ENCODE measurements at places on chromosomes 3 and 15.
A peak's percentile ranks its signal among the peaks of the same experiment; 100 is the strongest.

DNA sequence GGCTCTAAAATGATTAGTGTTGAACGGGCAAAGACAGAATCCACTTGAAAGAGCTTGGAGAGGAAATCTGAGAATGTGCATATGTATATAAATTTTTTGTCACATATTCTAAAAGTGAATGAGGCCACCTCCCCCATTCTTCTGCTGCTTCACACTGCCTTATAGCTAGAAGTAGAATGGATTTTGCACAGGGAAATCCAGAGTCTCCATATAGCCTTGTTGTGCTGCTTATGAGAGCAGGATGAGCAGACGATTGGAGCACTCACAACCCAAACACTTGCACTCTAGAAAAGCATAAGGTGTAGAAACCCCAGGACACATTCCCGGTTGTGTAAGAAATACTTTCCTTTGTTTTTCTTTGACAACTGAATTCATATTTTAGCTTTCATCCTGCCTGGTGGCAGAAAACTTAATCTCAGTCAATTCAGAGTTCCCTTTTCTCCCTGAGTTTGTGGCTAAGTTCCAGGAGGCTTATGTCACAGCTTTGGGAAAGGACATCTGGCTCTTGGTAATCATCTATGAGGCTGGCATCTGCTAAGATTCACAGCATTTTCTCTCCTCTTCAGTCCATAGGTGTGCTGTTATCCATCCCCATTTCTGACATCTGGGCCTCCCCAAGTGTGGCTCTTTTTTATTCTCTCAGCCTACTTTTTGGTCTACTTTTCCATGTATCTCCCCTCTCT lies 188.4 kb upstream of the PFN2 start:
- DNase-seq: no peak

DNA sequence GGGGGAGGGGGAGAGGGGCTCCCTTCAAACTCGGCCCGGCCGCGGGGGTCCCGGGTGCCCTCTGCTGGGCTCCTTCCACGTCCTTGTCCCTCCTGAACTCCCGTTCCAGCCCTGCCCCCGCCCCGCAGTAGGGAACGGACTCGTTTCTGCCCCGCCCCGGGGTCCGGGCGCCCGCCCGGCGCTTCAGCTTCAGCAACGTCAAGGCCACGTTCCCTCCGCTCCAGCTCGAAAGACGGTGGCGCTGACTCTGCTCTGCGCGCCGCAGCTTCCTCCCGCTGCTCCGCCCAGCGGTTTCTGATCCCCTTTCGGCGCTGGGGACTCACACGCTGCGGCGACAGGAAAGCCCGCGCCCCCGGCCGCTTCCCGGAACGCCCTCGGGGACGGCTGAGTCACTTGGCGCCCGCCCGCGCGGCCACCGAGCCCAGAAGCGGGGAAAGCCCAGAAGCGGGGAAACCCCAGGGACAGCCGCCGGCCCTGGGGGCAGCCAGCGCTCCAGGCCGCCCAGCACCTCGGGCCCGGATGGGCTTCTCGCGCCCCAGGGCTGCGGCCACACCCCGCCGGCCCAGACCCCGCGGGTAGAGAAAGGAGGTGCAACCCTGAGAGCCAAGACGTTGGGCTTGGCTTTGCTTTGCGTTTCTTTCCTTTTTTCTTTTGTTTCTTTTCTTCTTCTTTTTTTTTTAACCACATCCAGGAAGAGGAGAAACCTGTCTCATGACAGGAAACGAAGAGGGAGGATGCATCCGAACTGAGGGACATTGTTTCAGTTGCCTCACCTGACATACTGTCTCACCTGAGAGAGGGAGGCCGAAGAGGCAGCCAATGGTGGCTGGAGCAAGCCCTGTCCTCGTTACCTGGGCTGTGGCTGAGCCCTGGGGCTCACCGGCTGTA lies 28.9 kb downstream of the ARHGAP31 start:
- peak; percentile 86 for DNase-seq

- no peak for DNase-seq
Measured at GRCh38 chr3:148625991-148626390, 71.7 kb upstream of the AGTR1 start.

DNA sequence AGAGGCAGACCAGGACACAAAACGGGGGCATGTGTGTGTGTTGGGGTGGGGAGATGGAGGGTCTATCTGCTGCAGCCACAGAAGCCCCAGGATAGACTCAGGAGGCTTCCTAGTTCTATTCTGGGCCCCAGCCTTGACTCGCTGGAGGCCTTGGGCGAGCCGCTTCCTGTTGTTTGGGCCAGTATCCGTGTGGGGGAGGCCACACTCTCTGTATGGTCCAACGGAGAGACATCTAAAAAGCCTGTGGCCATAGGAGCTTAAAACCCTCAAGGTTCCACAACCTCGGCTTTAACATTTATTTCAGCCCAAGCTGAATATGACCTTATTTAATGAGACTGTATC lies 32.8 kb downstream of the POC1A start:
- no peak for DNase-seq

DNA sequence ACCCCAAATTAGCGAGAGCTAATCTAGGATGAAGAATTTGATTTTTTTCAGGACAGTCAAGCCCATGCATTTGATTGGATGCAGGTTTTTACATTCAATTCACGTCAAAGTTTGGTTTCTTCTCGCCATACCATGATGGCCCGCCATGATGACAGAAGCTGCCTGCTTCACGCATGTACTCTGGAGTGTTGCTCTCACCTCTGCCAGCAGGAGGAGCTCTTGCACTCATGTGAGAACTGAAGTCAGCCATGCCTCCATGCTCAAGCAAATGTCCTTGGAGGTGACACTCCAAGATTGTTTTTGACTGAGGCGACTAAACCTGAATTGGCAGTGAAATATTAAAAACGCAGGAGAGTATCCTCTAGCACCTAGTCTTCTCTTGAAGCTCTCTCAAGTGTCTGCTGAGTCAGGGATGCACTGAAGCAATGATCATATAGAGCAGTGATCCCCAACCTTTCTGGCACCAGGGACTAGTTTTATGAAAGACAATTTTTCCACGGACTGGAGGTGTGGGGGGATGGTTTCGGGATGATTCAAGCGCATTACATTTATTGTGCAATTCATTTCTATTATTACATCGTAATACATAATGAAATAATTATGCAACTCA lies 120.9 kb downstream of the SAMMSON start:
- peak; percentile 48 for DNase-seq

- DNase-seq: no peak
Measured at GRCh38 chr15:98272625-98273024, 312.1 kb downstream of the ARRDC4 start.

- no peak for DNase-seq
Measured at GRCh38 chr15:66959875-66960274, 105.5 kb upstream of the SMAD3 start.

DNA sequence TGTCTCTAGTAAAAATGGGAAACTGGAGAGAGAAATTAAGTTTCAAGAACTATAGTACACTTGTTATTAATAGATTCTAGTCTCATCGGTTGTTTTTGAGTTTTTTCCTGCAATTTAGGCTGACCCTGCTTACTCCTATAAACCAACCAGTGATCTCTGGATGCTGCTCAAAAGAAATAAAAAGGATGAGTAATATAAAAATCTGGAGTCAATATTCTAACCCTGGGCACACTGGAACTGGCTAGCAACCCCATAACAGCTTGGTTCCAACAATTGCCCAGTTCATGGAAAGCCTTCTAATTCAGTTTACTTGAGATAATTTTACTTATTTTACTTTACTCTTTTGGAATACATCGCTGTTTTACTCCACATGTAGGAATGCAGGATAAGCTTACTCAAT lies 211.6 kb downstream of the GBE1 start:
- DNase-seq: no peak

GRCh38 chr3:166274351-166275023 lies 437.3 kb upstream of the BCHE start:
- no peak for DNase-seq

DNA sequence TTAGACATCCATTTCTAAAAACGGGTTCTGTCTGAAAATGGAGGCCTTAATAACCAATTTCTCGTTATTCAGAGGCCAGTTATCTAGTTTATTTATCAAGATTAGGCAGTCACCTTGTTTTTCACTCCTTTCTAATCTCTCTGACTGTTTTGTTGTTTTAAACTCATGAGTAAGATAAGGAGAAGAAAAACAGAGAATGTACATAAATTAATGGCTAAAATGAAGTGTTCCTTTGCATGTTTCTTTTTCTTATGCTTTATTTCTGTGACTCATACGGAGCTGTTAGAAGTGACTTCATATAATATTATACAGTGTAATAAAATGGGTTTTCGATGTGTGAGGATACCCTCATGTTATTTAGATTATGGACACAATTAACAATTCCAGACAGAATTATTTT lies 22.0 kb downstream of the NEO1 start:
- no peak for DNase-seq

GRCh38 chr3:159922861-159923312 lies 65.7 kb upstream of the IL12A start:
- DNase-seq: no peak

GRCh38 chr15:74610302-74610951 lies 5.2 kb upstream of the CLK3 start:
- no peak for DNase-seq

GRCh38 chr15:60634815-60635214 lies 155.9 kb upstream of the ICE2 start:
- DNase-seq: peak; percentile 7

GRCh38 chr3:187031934-187032333 lies 101.6 kb downstream of the ST6GAL1 start:
- DNase-seq: no peak

DNA sequence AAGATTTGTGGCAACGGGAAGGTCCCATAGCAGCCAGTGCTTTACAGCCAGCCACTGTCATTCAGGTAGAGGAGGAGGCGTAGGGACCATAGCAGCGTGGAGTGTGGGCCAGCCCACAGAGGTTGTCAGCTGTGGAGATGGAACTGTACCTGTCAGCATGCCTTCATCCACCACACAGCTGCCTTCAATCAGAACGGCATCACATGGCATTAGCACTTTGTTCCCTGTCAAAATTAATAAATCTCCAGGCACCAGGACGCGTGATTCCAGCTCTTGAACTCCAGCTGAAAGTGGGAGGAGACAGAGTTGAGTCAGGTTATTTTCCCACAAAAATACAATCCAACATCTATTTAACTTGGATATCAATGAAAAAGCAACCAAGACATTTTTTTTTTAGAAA lies 84.0 kb downstream of the ATP13A4 start:
- no peak for DNase-seq

DNA sequence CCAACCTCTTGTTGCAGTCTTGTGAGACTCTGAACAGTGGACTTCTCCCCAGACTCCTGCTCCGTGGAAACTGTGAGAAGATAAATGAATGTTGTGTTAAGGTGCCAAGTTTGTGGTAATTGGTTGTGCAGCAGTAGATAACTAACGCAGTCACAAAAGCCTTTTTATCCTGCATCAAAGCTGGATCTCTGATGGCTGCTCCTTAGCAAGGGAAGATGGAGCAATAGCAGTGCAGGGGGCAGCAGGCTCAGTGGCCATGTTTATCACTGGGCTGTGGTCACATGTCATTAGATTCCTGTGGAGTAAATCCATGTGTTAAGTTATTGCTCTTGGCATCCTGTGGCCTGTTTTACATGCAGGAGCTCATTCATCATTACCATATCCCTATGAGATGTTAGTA lies 13.5 kb downstream of the CMTM7 start:
- no peak for DNase-seq

GRCh38 chr15:22780267-22780666 lies 6.2 kb upstream of the NIPA1 start:
- peak; percentile 61 for DNase-seq

GRCh38 chr3:154228561-154229216 lies 95.6 kb downstream of the DHX36 start:
- DNase-seq: no peak

DNA sequence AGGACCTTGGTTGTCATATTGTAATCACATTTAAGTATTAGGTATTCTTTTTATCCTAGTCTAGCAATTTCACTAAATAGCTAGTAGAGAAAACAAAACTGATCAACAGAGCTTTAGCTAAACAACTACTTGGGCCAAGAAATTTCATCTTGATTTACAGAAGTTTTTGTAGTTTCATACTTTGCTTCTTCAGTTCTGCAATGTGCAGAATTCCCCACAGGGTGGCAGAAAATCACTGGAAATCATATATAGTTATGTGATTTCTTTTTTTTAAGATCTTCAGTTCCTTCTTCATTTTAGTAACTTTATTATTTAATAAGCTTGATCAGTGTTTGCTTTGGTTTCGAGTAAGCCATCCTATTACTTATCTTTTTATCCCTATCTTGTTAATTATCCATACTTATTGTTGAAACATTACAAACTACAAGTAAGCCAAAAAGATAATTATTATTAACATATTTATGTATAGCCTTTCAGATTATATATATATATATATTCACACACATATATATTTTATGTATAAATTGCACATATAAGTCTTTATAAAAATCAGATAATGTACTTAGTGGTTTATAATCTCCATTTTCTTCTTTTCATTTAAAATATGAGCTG lies 2.2 kb upstream of the BNIP2 start:
- DNase-seq: peak; percentile 38

DNA sequence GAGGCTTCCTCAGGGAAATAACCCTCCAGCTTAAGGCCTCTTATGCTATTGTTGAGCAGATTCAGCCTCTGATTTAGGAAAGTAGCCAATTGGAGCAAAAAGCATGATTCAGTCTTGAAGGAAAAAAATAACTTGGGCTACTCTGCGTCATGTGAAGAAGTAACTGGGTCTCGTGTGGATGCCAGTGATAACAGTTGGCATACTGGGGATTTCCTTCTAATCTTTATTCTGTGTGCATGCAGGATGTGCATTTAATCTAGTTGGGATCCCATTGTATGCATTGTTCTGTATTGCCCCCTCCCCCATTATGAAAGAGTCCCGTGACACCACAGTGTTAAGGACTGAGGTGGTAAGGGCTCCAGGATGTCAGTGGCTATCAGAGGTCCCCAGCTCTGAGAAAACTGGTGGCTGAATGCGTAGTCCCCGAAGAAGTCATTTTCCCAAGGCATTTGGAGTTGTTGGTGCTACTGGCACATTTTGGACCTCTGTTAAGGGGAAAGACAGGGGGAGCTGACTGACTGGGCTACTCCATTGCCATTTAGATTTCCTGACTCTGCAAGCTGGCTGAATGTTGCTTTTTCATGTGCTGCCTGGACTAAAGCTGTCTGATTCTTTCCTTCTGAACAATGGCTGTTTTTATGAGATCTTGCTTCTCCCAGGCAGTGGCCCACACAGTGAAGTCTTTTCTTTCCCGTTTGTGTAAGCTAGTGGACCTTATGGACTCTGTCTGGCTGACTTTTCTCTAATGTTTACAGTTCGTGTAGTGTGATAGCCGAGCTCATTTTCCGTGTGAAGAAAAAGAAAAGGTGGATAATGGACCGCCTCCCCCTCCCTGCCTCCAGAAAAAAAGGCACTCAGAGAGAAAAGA lies 38.4 kb upstream of the TRAK1 start:
- no peak for DNase-seq

- DNase-seq: no peak
Measured at GRCh38 chr3:50171540-50172301, 16.6 kb downstream of the SEMA3F start.

GRCh38 chr3:69803681-69804270 lies 64.5 kb downstream of the MITF start:
- DNase-seq: no peak
